ENCODE measurements at places on chromosomes 7 and 10.

DNA sequence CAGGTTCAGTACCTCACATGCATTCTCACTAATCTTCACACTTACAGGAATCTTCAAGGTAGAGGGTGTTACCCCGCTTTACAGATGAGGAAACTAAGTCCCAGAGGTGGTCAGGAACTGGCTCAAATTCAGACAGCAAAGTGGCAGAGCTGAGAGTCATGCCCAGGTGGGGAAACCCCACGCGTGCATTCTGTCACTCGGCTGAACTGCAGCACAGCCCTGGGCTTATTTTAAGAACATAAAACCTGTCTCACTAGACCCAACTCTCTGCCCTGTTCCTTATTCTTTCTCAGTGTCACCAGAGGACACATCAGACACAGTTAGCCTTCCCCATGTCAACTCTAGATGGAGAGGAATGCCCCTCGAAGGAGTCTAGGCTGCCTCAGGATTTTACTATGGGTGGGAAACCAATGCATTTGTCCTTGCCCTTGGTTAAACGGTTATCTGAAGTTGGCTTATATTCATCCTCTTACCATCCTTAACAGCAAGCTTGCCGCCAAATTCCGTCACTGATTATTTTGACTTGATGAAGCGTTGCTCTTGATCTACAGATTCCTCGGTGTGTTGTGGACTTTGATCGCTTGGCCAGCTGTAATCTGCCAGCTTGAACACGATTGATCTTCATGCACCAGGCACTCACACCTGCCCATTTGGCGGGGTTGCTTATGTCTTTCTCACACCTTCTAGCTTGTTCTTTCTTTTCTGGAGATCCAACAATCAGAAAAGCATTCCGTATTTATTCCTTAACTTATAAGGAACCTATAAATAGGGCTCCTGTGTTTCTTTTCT, 627.9 kb downstream of the SDK1 start:
- DNase-seq, result no peak

GRCh38 chr7:99944497-99945070, 15.2 kb upstream of the GJC3 start:
- no peak for DNase-seq

DNA sequence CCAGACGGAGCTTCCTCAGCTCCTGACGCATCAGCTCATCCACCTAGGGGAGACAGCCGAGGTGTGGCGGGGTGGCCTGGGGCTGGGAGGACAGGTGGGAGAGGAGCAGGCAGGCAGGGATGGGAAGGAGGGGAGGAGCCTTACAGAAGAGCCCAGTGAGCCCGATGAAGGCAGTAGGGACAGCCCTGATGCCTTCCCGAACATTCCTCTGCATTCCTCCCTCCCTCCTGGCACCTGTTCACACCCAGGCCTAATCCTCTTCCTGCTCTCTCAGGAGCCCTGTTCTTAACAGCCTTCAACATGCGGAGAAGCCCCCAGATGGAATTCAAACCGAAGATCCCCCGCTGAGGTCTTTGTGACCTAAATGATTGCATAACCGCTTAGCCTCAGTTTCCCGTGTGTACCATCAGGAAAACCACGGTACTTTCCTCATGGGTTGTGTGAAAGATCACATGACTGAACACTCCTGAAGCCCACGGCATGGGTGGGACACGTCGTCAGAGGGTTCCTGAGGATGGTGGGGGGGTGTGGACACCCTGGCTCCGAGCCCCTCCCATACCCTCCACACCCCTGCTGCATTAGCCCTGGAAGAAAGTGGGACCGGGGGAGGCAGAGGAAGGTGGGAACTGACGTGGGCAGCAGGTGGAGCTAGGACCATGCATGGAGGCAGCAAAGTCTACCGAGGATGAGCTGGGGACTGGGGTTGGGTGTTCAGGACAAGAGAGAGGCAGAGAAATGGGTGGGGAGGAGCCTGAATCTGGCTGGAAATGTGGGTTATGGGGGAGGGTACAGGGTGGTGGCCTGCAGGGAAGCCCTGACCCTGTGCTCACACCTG, 8.8 kb upstream of the ASB10 start:
- no peak for DNase-seq

DNA sequence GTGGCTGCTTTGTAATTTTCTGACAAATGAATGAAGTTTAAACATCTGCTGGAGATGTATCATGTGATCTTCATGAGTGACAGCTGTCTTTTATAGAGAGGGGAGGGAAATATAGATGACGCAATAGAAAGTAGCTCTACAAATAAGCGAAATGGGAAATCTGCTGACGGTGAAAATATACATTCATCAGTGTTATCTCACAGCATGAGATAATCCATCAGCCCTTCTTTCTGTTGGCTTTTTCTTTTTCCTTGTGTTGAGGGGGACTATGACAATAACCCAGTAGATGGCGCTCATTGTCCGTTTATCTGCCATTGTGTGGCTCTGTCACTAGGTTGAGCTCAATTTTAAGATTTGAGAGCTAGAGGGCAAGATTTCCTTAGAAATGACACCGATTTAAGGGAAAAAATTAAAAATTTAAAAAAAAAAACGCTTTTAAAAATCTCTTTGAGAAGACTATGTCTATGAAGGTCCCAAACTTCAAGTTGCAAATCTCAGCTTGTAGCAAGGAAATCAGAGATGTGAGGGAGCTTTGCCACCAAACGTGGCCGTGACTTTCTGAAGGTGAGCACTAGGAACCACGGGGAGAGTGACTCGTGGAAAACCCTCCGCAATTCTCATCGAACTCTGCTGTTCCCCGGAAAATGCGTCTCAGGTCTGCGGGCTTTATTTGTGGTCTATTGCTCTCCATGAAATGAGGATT, 114.6 kb upstream of the SFMBT2 start:
- DNase-seq, result peak; percentile 39

- no peak for DNase-seq
Measured at GRCh38 chr7:7969306-7970236, 975 bp downstream of the GLCCI1 start.

DNA sequence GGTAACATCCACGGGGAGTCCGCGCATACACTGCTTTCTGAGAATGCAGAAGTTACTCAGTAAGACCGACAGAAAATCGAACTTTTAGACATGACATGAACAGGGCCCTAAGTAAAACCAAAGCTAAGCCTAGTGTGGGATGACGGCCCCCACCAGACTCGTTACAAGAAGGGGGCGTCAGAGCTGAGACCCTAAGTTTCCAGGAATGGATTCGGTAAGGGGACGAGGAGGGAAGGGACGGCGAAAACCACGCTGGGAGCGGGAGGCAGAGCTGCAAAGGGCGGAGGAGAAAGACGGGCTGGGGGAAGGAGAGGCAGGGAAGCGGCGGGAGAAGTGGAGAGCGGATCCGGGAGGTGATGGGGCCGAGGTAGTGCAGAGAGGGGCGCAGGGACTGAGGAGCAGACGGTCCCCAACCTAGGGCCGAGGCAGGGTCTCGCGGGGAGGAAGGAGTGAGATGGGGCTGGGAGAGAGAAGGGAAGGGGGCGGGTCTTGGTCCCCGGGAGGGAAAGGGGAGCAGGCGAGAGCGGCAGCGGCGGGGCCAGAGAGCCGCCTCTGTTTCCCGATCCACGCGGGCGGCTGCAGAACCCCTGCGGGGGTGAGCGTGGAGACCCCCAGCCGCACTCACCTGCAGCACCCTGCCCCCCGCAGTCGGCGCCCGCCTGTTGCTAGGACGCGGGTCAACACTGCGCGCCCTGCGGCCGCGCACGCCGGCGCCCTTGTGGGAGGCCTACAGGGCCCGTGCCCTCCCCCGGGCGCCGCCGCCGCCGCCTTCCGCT, 513 bp downstream of the ODAD2 start:
- no peak for DNase-seq

DNA sequence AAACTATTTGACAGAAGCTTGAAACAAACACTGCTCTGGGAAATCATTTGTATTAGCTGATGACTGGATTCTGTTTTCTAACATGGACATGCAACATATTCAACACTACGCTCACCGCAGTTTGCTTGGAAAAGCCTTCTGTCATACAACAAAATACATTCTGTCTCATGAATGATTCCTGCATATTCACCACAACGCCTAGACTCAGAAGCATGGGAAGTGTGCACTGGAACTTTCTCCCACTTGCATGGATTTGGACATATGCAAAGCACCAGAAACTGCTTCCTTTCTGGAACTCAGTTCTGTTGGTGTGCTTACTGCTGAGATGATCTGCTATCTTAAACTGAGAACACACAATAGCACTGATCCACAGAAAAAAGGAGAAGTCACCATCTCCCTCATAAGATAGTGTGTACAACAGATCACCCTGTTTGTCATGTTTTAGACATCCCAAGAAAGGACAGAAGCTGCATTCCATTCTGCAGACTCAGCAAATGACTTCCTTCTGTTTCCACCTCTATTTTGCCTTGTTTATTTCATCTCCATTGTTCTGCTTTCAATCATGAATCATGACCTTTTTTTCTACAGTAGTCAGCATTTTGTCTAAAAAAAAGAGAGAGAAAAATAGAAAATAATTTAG, 115.8 kb downstream of the HTR7 start:
- DNase-seq, result no peak

DNA sequence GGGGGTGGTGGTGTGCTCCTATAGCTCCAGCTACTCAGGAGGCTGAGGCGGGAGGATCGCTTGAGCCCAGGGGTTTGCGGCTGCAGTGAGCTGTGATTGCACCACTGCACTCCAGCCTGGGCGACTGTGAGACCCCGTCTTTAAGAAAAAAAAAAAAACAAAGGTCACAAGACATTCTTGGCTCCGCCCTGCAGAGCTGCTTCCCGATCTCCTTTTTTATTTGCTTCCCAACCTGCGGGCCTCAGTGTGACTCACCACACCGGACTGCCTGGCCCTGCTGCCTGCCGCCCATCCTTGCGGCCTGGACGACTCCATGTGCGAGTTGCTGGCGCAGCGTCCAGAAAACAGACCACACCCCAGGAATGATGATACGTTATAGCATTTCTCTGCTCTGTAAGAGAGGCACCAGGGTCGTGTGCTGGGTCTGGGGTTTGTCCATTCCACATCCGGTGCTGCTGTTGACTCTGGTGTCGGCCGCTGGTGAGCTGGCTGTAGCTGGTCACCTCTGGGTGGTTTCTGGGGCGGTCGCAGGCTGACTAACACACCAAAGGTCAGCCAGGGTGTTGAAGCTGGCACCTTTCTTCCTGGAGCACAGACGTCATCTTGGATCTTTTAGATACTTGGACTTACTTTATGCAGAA, 123.6 kb downstream of the TCF7L2 start:
- peak; percentile 83 for DNase-seq

- no peak for DNase-seq
Measured at GRCh38 chr7:13725591-13725990, 263.9 kb downstream of the ETV1 start.

DNA sequence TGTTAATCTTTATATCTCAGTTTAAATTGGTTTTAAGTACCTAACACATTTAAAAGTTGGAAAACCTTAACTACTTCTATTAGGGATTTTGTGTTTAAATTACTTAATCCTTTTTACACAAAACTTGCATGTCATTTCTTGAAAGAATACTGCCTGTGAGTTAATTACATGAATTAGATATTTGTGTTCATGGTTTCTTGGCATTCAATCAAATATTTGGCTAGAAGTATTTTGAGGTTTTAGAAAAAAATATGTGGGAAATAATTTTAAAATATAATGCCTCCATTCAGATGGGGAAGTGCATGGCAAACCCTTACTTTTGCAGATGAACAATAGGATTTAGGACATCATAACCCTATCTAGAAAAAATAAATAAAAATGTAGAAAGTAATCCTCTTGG, 186.5 kb upstream of the SEMA3E start:
- no peak for DNase-seq

- DNase-seq, result no peak
Measured at GRCh38 chr10:115050375-115051010, 42.7 kb upstream of the ATRNL1 start.

DNA sequence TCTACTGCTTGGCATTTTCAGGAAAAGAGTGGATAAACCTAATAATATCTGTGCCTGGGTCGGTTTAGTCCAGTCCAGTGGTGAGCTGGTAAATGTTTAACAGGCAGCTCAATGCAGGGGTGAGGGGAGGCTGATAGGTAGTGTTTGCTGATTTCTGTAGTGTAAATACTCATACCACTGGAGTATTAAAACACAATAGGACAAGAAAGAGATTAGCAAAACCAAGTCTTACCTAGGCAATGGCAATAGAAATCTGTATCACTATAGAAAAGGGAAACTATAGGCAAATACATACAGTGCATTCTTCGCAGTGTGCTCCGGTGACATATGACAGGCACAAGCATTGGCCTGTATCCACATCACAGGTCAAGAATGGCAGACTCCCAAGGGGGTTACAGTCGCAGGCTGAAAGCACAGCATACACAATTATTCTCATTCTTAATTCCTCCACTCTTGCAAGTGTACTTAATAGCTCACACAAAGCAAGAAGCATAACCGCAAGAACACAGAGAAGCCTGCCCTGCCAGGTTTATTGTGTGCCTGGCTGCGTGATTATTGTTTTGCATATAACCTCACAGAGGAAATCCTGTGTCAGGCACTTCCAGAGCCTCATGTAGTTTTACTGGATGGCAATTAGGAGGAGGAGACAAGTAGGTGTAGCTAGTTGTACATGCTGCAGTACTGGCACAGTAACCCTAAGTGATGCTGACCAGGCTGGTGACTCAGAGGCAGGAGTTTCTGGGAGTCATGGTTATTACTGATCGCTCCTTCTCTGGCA, 35.0 kb downstream of the LAMB4 start:
- DNase-seq, result no peak

DNA sequence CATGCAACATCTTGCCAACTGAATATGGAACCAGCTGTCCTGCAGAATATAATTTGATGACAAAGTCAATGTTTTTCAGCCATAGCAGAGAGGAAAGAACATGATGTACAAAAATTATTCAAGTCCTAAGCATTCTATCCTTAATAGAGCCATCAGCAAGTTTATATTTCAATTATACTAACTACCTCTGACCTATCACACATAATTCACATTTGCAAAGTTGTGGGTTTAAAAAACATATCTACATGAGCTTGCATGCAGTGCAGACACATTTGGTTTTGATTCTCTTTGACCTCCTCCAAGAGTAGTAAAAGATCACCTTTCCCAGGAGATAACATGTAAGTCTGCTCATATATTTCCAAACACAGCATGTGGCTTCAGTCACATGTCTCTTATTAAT, 126.0 kb upstream of the FGFR2 start:
- DNase-seq, result no peak

DNA sequence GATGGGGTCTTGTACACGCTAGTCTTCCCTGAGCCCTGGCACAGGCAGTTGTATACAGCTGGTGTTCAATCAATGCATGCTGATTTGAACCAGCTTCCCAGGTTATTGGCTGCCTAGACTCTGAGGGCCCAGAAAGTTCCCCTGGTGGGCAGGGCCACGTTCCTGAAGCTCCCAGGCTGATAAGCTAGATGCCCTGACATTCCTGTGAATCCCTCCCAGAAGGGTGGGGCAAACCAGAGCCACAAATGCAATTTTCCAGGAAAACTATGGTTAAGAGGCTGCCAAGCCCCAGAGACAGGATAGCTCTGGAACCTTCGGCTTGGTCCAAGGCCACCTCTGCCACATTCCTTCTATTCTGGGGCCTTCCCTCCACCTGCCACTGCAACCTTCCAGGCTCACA, 78.2 kb downstream of the FAM53B start:
- DNase-seq, result no peak

- DNase-seq, result no peak
Measured at GRCh38 chr10:108785011-108785410, 1138.3 kb downstream of the XPNPEP1 start.
